ELF-1 (cell line): ENCODE measurements at places on chromosomes 3 and 15.

GRCh38 chr3:179967622-179968021 is 69.1 kb downstream of the PEX5L start:
- no peak for DNase-seq

DNA sequence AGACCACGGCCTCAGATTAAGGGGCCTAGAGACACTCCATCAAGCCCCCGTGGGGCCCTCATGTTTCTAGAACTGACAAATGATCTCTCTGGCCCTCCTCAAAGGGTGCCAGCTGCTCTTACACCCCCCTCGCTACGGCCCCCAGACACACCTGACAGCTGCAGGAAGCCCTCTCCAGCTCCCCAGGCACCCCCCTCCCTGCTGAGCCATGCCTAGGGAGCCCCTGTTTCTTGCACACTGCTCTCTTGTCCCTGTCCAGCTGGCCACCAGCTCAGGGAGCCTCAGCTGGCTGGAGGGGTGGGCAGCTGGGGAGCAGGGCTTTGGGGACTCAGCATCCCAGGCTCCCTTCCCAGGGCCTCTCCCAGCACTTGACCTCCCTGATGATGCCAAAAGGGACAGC is 14.8 kb downstream of the TNK2 start:
- DNase-seq = no peak

- DNase-seq = no peak
These were observed 54.4 kb downstream of the SLC6A6 start for GRCh38 chr3:14456794-14457193.

GRCh38 chr15:43404130-43404529 is 33.2 kb downstream of the TUBGCP4 start:
- no peak for DNase-seq

DNA sequence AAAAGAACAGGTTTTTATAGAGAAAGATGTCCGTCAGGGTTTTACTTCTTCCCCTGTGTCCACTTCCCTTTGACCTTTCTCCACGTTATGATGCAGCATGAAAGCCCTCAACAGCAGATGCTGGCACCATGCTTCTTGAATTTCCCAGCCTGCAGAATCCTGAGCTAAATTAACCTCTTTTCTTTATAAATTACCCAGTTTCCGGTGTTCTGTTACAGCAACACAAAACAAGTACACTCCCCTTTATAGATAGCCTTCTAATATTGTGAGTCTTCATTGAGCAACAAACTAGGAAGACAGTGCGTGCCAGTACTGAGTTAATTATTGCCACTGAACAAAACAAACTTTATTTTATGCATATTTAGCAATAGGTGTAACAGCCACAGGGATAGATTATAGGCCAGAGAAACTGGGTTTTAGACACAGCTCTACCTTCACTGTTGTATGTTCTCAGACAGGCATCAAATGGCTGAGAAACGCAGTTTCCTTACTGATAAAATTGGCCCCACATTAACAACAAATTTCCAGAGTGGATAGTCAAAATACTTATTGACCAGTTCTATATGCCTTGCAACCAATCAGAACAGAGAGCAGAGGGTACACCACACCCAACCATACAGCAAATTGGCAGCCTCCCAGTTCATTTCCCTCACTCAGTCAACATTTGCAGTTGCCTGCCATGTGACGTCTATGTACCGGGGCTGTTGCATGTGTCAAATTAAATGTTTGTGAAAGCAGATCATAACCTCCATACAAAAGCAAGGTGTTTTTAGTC is 14.4 kb upstream of the TBL1XR1 start:
- DNase-seq = no peak

- DNase-seq = no peak
These were observed 262.9 kb upstream of the SLITRK3 start for GRCh38 chr3:165459111-165459510.

DNA sequence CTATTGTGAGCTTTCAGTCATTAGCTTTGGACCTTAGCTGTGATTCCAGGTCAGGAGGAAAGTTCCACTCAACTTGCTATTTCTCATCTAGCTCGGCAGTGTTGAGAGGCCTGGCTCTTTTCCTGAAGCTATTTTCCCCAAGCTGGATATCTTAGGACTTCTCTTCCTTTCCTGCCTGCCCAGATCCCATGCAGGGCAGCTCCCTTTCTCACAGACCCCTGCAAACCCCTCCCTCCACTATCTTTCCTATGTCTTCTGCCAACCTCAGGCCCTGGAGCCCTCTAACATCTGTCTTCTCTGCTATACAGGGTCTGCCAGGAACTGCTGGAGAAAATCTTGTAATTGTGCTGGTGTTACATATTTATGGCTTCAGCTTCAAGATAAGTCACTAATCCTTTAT is 49.6 kb downstream of the SH3GL3 start:
- DNase-seq = no peak

DNA sequence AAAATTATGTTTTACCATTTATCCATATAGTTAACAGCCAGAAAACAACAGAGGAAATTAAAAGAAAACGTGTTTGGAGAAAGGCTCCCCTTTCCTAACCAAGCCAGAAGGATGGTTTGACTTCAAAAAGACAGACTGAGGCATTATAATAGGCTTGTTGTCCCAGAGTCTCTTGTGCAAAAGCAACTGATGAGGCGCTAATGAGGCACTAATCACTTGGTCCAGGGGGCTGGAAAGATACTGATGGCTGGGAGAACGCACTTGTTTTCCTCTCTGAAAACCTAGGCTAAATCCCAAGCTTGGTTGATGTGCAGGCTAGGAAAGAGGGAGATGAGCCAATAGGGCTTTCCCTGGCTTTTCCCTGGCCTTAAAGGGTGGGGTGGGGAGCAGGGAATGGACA is 389.6 kb downstream of the NTRK3 start:
- peak; percentile 36 for DNase-seq

DNA sequence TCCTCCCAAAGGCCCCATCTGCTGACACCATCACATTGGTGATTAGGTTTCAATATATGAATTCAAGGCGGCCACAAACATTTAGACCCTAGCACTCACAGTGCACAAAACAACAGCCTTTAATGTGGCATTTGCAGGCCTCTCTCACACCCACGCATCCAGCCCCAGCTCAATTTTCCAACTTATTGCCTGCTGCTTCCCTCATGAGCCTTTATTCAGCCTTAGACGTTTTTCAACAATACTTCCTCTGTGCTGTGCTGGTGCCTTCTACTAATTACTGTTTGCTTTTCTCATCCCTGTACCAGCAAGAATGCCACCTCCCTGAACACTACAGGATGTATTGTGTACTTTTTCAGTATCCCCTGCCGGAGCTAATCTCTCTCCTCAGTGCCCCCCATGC is 334.6 kb downstream of the GABRB3 start:
- DNase-seq = no peak

DNA sequence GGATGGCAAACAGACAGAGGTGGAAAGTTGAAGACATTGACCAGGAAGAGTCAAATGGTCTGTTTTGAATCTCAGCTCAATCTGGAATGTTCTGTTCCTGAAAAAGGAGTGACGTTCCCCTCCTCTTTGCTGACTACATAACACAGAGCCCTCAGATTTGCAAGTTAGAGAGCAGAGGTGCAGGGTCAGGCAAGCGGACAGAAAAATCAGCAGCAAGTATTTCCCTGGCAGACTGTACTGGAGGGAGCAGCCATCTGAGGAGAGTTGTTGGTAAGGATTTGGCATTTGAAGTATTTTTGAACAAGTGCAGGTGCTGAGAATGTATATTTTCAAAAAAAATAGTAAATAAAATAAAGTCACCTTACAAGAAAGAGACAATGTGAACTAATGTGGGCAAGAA is 17.6 kb downstream of the ZNF80 start:
- DNase-seq = no peak
